Fibroblast of upper back skin (primary cell): ENCODE measurements at places on chromosomes 2 and 18.
A peak's percentile ranks its signal among the peaks of the same experiment; 100 is the strongest.

GRCh38 chr2:76281156-76281841 lies 570.6 kb upstream of the GCFC2 start:
- DNase-seq: no peak

DNA sequence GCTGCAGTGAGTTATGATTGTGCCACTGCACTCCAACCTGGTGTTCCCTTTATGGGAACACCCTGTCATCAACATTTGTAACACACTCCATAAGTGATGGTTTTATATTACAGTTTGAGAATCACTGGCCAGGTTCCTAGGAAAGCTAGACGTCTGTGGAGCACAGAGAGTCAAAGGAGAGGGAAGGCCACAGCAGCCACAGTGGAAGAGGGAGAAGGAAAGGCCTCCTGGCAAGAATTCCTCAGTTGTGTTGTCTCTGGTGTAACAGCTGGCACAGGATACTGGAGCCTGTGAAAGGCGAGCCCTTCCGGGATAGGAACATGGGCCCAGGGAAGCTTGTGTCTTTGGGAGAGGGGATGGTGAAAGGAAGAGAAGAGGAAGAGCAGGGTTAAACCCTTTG lies 360.5 kb upstream of the PIK3C3 start:
- DNase-seq: no peak

GRCh38 chr18:55582325-55582724 lies 5.7 kb downstream of the TCF4 start:
- peak; percentile 12 for DNase-seq

DNA sequence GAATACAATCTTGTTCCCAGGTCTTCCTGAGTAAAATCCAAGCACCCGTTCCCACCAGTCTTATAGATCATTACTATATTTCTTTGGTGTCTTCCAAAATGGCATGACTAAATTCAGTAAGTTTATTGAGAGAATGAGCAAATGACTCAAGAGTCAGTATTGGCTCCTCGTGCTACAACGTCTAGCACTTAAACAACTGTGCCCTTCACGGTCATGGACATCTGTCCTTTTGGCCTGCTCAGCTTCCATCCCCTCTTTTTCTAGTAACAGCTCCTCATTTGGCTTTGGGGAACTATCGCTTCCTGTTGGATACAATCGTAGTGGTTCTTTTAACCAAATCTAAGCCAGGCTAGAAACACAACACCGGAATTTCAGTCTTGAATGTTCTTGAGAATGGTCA lies 24.1 kb upstream of the FZD7 start:
- no peak for DNase-seq

DNA sequence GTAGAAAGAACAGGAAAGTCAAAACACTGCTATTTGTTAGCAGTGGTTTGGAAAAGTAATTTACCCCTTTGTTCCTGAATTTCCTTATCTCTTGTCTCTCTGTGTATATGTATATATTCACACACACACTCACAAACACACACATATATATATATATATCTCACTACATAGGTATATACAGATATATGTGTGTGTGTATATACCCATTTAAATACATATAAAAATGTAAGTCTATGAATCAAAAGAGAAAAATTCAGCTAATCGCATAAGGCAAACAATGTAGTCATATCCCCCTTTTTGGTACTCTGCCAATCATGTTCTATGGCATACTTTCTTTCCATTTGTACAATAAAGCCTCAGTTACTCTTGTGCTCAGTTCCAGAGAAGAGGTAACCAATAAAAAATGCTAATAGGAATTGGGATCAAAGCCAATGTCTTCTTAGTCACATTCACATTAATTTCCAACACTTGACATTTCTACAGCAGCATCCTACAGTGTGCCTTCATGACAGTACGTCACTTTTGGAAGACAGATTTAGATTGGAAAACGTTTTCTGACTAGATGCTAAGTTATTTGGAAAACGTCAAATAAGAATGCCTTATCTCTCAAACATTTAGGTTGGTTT lies 94.6 kb downstream of the MC4R start:
- DNase-seq: peak; percentile 86

- peak; percentile 77 for DNase-seq
Observed at GRCh38 chr2:62741954-62742722, 36.6 kb downstream of the EHBP1 start.

GRCh38 chr2:239692362-239692851 lies 291.6 kb upstream of the HDAC4 start:
- DNase-seq: no peak

- no peak for DNase-seq
Observed at GRCh38 chr2:130375291-130376266, 19.7 kb downstream of the PTPN18 start.

GRCh38 chr2:10721396-10722251 lies at the start of gene ATP6V1C2:
Gene ATP6V1C2 (plus strand): TSS chr2:10721630. CDS start chr2:10722850, 1,220 bp downstream.
- no peak for DNase-seq

- DNase-seq: peak; percentile 41
Observed at GRCh38 chr2:50746526-50746925, 285.4 kb downstream of the NRXN1 start.

- no peak for DNase-seq
Observed at GRCh38 chr2:147378403-147378802, 466.4 kb upstream of the ACVR2A start.

- DNase-seq: peak; percentile 57
Observed at GRCh38 chr18:75198036-75198435, 10.9 kb downstream of the PTGR3 start.

DNA sequence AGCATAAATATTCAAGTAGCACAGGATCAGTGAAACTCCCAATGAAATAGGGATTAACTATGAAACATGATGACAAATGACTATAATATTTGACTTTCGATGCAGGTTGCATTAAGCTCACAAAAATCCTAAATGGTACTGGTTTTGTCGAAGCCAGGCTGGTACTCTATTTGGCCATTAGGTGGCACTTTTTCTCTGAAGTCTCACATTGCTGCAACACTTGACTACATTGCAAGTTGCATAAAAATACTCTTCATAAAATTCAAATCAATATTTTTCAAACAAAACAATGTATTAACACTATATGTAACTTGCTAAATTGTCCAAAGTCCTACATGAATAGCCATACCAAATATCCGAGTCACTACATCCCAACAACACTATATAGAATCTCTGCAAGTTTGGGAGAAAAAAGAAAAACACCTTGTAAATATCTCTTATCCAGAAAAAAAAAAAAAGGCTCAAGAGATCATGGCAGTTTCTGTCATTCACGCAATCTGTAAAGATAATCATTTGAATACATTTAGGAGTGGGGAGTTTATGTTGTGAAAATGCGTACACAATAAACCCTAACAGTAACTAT lies 9.5 kb downstream of the RTTN start:
- peak; percentile 56 for DNase-seq

DNA sequence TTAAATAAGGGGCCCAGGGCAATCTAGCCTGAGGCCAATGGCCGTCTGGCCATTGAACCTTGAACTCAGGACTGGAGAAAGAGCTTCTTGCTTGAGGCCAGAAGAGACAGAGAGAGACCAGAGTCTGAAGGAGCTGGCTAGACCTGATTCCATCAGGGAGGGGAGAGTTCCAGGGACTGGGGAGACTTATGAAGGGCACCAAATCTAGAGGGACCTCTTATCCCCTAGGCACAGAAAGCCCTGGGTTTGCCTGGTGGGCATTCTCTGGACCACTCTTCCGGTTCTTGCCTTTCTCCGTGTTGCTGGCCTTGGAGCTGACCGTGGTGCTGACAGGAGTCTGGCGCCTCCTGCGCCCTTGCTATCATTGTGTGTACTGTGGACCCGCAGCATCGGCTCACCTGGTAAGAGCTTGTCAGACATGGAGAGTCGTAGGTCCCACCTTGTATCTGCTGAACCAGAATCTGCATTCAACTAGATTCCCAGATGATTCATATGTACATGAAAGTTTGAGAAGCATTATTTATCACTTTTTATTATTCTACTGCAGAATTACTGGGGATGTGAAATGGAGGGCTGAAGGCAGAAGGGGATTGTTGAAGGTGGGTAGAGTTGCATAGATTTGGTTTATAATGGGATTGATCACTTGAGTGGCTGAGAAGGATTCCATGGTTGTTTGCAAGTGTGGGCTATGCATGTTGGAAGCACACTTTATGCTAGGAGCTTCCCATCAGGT lies 4.3 kb upstream of the TRPM8 start:
- peak; percentile 42 for DNase-seq

GRCh38 chr18:22020127-22020866 lies 149.1 kb upstream of the GATA6 start:
- no peak for DNase-seq

DNA sequence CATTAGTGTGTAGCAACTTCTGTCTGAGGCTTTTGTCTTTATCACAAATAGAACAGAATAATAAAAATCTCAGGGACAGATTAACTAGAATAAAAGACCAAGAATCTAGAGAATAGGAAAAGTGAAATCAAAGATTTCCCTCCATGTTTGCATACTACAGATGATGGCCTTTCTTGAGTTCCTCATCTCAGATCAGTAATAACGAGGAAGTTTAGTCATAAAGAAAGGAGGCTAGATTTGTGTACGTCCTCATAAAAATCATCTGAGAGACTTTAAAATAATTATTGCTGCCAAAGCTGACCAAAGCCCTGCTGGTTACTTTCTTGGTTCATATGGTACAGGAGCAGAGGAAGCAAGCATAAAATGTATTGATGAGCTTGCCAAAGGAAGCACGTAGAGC lies 117.3 kb downstream of the MIB1 start:
- no peak for DNase-seq

- DNase-seq: peak; percentile 64
Observed at GRCh38 chr2:168773719-168774521, 28.5 kb upstream of the NOSTRIN start.

GRCh38 chr2:234171666-234172065 lies 121.2 kb downstream of the SPP2 start:
- no peak for DNase-seq

GRCh38 chr18:6363216-6363615 lies 51.5 kb downstream of the L3MBTL4 start:
- DNase-seq: no peak

DNA sequence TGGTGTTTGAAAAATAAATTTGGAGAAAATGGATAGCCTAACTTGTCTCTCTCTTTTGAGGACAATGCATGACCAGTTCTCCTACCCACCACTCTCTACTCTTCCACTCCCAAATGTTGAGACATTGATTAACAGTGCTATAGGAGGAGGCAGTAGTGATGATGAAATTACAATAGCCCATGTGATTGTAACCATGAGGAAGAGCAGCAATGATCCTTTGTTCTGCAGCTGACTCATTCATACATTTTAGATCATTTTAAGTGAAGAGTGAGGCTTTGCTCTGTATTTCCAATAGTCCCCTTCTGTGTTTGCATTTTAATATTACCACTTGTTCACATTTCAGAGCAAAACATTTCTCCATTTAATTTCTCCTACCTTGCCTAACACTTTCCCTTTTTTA lies 592.3 kb downstream of the THSD7B start:
- DNase-seq: no peak

GRCh38 chr18:39208729-39209128 lies 1643.1 kb upstream of the CELF4 start:
- no peak for DNase-seq

GRCh38 chr2:231887756-231888155 lies 38.4 kb downstream of the NPPC start:
- DNase-seq: no peak

DNA sequence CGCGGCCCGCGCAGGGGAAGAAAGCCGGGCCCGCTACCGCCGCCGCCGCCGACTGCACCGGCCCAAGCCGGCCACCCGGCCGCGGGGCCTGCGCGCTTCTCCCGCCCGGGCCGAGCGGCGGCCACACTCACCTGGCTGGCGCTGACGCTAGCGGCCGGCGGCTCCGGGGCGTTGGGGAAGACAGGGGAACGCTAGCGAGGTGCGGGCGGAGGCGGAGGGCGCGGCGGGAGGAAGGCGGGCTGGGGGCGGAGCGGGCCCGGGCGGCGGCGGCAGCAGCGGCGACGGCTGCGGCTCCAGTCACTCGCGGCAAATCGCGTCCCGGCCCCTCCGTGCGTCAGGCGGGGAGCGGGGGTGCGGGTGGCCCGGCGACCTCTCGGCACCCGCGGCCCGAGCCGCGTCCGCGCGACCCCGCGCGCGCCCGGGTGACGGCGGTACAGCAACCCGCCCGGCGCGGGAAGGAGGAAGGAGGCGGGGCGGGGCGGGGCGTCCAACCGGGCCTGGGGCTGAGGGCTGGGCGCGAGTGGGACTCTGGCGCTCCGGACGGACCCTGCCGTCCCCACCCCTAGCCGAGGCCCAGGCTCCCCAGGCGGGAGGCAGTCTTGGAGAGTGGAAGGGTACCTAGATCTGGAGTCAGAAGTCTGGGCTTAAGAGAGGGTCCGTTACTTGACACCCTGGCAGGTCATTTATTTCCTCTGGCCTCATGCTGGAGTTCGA lies at the start of gene SESTD1:
TSS of gene SESTD1 (minus strand) at position 465 of the 714 bp plus-strand sequence. CDS start 72,991 bp downstream, outside the sequence.
- DNase-seq: peak; percentile 38

- peak; percentile 84 for DNase-seq
Observed at GRCh38 chr18:79458131-79458838, 62.6 kb downstream of the NFATC1 start.

- peak; percentile 12 for DNase-seq
Observed at GRCh38 chr18:12928206-12928605, 19.6 kb upstream of the SEH1L start.

DNA sequence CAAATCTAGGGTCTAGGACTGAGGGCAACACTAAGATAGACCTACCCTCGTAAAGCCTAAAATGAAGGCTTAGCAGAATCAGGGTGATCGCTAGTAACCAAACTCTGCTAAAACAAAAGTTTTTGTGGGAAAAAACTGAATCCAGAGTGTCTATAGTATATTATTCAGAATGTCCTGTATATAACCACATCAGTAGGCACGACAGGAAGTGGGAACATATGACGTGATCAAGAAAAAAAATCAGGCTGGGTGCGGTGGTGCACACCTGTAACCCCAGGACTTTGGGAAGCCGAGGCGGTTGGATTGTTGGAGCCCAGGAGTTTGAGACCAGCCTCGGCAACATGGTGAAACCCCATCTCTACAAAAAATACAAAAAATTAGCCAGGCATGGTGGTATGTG lies 106.1 kb downstream of the UGGT1 start:
- no peak for DNase-seq

DNA sequence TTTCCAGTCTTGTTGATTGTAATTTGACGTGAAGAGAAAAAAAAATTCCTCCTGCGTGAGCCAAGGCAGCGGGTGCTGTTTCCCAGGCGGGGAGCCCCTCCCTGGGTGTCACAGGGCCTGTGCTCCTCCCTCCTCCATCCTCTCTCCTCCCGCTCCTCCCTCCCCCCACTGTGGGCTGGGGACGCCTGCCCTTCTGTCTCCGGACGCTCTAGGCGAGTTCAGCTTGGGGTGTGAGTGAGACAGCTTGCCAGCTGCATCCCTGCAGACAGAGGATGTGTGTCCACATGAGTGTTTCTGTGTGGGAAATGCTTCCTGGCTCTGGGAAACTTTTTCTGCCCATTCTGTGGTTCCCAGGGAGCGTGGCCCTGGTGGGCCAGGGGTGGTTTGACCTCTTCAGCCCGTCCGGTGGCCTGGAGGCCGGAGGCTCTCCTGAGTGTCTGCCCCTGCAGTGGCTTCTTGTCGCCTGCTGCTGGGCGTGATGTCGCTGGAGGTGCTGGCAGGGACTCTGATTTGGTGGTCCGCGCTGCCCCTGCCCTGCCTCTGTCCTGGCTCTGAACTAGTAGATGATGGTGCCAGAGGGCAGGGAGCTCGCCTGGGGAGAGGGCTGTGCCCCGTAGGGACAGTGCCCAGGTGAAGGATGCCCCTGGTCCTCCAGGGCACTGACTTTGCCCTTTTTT lies 96.4 kb downstream of the USP40 start:
- no peak for DNase-seq

- peak; percentile 49 for DNase-seq
Observed at GRCh38 chr2:85246348-85246747, 81.4 kb downstream of the TGOLN2 start.

- no peak for DNase-seq
Observed at GRCh38 chr2:232994446-232994845, 18.6 kb downstream of the NGEF start.
